ENCODE measurements at places on chromosomes 1 and 21.

DNA sequence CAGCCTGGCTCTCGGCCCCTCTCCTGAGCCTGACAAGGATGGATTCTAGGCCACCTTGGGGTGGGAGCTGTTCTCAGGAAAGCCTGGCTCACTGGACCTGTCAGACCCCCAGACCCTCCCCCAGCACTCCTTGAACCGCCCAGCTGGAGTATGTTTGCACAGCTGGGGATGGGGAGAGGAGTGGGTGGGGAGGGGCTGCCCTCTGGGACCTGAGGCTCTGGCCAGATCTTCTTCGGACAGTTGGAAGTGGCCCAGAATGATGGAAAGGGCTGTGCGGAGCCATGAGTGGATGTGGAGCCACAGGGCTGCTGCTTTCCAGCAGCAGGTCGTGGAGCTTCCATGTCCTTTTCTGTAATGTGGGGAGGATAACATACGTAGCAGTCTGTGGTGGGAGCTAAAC, 43.0 kb upstream of the TRABD2B start:
- no peak for DNase-seq

DNA sequence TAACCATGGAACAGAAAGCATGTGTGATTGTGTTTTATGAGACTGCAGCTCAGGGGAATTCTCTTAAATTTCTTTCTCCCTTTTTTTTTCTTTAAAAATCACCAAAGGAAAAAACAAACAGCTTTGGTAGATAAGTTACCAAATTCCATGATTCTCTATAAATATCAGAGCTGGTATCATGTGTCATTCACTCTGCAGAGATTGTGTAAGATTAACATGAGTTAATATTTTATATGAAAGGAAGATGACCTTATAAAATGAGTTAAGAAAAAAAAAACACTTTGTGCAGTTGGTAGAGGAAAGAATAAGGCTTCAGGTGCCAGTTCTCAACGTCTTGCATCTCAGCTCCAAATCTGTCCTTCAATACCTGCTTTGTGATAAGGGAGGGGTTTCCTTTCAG, 238.2 kb upstream of the MAP1LC3C start:
- no peak for DNase-seq

GRCh38 chr1:106603616-106604015, 452.9 kb upstream of the PRMT6 start:
- no peak for DNase-seq

- no peak for DNase-seq
These were observed 12.9 kb downstream of the EPHX1 start for GRCh38 chr1:225822655-225823403.

- no peak for DNase-seq
These were observed 1.8 kb downstream of the TNFRSF1B start for GRCh38 chr1:12168451-12169160.
